ENCODE measurements at places on chromosomes 2 and 18.

DNA sequence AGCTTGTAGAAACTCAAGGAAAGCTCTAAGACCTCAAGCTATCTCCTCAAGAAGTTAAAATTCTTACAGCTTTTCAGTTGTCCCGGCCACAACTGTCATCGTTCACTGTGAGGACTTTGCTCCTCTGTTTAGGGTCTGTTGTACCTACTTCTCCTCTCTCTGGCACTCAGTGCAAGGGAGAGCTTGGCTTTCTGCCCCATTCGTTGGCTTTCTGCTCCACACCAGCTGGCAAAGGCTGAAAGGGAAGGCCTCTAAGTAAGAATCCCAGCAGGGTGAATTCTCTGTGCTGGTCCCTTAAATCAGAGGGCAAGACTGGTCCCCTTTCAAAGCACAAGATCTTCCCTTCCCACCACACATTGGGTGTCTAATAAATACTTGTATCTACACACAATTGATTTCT, 17.3 kb downstream of the ZBTB7C start:
- no peak for DNase-seq

DNA sequence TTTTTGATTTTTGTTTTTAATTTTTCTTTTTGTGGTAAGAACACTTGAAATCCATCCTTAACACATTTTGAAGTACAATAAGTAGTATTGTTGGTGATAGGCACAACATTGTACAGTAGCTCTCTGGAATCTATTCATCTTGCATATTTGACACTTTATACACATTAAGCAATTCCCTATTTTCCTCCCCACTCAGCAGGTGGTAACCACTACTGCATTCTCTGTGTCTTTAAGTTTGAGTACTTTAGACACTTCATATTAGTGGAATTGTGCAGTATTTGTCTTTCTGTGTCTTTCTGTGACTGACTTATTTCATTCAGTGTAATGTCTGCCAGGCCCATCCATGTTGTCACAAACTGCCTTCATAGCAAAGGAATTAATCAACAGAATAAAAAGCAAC, 471.7 kb upstream of the CDH20 start:
- DNase-seq = no peak

DNA sequence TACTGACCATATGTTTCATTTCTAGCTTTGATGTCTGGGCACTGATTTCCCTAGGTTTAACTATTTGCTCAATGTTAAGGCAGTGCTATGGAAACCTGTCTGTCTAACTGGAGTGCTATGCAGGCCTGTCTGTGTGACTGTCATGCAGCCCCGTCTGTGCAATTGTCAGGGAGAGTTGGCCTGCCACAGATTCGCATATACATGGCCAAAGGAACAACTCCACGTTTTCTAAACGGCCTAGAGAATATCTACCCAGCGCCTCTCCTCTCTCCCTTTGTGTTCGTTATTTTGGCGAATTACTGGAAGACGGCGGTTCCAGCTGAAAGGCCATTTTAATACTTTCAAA, 59.6 kb upstream of the PSME4 start:
- no peak for DNase-seq

DNA sequence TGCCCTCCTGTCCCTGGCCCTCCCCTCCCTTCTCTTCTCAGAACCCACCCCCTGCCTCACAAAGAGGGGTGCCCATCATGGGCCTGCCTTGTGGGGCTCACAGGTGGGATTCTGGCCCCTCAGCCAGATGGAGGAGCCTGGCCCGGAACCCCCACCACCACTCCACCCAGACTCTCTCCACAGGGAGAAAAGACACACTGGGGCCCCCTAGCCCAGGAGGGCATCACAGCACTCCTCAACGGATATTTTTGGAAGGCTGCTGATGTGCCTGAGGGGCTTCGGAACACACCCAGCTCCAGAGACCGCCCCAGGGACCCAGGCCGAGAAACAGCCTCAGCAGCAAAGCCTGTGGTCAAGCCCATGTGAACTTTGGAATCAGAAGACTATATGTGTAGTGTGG, 9.9 kb downstream of the KCNIP3 start:
- no peak for DNase-seq

- DNase-seq = no peak
Observed at GRCh38 chr18:70377857-70378701, 89.2 kb downstream of the SOCS6 start.

- no peak for DNase-seq
Observed at GRCh38 chr2:121244616-121245015, 40.4 kb downstream of the TFCP2L1 start.

- DNase-seq = no peak
Observed at GRCh38 chr2:1754461-1755170, 10.3 kb upstream of the PXDN start.

DNA sequence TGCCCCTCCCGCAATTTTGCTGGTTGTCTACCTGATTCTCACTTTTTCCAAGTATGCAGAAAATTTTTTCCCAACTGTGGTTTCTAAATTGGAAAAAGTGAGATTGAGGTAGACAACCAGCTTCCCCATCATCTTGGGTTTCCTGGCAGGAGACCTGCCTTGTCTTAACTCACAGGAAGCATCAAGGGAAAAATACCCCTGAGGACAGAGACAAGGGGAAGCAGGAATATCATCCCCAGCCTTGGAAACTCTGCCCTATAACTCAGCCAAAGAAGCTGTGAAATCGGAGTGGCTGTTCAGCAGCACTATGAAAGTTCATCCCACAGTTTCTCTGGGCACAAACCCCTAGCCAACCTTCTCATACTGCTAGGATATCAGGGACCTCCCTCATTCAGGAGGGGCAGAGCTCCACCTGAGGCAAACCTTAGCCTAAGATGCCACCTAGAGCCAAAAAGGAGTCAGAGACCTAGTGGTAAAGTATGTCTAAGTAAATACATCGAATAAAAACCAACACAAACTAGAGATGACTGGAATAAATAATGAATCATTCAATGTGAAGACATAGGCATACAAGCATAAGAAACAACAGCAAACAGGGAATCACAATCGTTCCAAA, 68.2 kb downstream of the ZSWIM2 start:
- no peak for DNase-seq

DNA sequence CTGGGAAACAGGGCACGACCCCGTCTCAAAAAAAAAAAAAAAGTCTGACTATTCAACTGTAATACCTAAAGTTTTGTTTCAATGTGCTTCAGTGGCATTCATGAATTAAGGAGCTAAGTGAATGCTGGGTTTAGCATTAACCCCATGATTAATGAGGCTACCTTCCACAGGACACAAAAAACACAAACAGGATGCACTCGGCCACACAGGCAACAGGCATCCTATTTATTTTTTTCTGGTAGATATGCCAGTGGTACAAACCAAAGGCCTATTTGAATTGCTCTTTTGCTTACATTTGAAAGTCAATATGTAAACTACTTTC, 48.3 kb downstream of the CDH2 start:
- no peak for DNase-seq

- no peak for DNase-seq
Observed at GRCh38 chr2:213818436-213818835, 534.2 kb downstream of the SPAG16 start.

GRCh38 chr2:237877576-237878307, 18.3 kb downstream of the RAMP1 start:
- DNase-seq = no peak

DNA sequence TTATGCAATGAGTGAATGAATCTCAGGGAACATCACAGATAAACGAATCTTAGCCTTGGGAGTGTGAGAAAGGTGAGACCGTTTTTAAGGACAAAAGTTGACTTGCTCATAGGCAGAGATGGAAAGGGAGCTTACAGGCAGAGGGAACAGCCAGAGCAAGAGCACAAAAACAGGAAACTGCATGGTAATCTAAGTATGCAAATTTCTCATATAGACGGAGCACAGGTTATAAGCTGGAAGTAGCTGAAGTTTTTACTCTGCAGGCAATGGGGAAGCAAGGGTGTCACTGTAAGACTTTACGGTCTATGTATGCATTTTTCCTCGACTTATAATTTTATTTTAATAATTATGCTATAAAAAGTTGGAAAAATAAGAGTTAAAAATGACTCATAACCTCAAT, 44.8 kb upstream of the STRN start:
- no peak for DNase-seq
